ENCODE measurements at places on chromosomes 4 and X. TPM values are rescaled to one million over a fixed set of nuclear protein-coding genes. Genes with fewer than 3 reads are reported as not detected.

The GRK4 gene
- 2.4 TPM for total RNA-seq

The EVC gene
- 0.68 TPM for total RNA-seq

The GIMD1 gene
- total RNA-seq: not detected

The CFAP99 gene
- total RNA-seq: not detected

The WDR17 gene
- total RNA-seq: 1.2 TPM

The CCDC120 gene
- 9.0 TPM for total RNA-seq

The CNGA1 gene
- not detected for total RNA-seq

The ADAMTS3 gene
- not detected for total RNA-seq

The ITIH6 gene
- total RNA-seq: not detected

The MAGIX gene
- 0.91 TPM for total RNA-seq

The EVC2 gene
- 0.69 TPM for total RNA-seq
